ENCODE measurements at places on chromosomes 16 and 17.
A peak's percentile ranks its signal among the peaks of the same experiment; 100 is the strongest.

GRCh38 chr16:56715126-56715525, 14.8 kb upstream of the NUP93 start:
- DNase-seq, result no peak

DNA sequence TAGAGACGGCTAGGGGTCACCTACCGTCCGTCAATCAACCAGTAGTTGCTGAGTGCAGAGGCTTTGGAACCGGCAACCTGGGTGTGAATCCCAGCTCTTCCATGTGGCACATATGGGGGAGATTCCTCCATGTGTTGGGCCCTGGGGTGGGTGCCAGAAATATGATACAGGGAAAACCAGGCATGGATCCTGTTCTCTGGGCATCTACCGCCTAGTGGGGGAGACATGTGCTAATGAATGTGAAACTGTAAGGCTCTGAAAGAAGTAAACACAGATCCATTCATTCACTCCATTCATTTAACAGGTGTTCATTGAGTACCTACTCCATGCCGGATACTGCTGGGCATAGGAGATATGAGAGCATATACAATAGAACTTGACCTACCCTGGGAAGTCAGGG, 39.5 kb upstream of the SDK2 start:
- DNase-seq, result no peak

- DNase-seq, result no peak
These were observed 260.7 kb downstream of the MAF start for GRCh38 chr16:79339863-79340262.

- peak; percentile 57 for DNase-seq
These were observed 822 bp upstream of the ZSCAN10 start for GRCh38 chr16:3099732-3100499.

DNA sequence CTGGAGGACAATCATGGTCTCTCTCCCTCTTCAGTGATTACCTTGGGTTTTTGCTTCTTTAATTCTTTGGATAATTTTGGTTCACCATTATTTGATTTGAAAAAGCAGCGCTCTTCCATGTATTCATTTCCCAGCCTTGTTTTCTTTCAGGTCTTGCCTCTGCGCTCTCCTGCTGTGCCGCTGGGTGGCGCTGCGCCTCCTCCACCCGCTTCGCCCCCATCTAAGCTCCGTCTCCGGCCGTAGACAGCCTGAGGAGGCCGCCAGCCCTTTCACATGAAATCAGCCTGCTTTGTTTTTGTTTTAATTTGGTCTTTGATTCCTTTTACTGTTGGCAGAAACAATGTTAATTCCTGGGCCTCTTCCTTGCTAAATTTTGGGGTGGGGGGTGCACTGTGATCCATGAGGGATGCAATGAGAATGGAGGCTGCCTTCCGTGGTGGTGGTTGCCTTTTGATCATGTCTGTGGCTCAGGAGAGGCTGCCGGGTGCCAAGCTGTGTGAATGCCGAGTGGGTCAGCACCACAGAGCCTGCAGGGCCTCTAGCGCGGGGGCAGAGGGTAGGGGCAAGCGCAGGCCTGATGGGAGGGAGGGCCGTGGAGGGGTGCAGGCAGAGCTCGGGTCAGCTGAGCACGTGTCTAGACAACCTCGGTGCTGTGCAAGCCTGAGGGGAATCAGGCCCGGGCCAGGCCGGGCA, 64.1 kb downstream of the PLD6 start:
- DNase-seq, result no peak

GRCh38 chr17:50364715-50365114, 8.3 kb downstream of the MRPL27 start:
- DNase-seq, result no peak

All from central memory CD8-positive, alpha-beta T cell (primary cell).